ENCODE measurements at places on chromosomes 2 and 18.

- DNase-seq, result no peak
These were observed at the start of gene ATOH8 for GRCh38 chr2:85753525-85754312. Gene ATOH8, plus strand, starts transcription at chr2:85753991. Its CDS starts 199 bp downstream, at chr2:85754190.

- no peak for DNase-seq
These were observed 125.5 kb upstream of the REV1 start for GRCh38 chr2:99615247-99615771.

- no peak for DNase-seq
These were observed 184.0 kb downstream of the FIGN start for GRCh38 chr2:163551616-163552373.

- peak; percentile 30 for DNase-seq
These were observed 123.8 kb downstream of the AKAIN1 start for GRCh38 chr18:5073026-5073944.

DNA sequence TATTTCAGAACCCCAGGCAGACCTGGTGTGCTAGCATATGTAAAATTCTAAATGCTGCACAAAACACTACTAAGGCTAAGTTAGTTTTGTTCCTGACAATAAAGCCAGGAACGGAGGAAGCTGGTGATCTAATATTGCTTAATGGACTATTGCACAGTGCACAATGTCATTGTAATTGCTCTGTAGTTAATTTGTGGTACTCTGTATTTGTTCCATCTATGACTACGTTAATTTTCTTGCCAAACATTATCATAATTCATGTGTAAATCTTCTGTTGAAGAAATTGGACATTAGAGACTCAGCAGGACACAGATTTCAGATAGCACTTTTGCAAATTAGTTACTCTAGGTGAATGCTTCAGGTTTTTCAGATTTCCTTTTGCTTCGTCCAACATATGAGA, 232.3 kb downstream of the RIT2 start:
- DNase-seq, result no peak

DNA sequence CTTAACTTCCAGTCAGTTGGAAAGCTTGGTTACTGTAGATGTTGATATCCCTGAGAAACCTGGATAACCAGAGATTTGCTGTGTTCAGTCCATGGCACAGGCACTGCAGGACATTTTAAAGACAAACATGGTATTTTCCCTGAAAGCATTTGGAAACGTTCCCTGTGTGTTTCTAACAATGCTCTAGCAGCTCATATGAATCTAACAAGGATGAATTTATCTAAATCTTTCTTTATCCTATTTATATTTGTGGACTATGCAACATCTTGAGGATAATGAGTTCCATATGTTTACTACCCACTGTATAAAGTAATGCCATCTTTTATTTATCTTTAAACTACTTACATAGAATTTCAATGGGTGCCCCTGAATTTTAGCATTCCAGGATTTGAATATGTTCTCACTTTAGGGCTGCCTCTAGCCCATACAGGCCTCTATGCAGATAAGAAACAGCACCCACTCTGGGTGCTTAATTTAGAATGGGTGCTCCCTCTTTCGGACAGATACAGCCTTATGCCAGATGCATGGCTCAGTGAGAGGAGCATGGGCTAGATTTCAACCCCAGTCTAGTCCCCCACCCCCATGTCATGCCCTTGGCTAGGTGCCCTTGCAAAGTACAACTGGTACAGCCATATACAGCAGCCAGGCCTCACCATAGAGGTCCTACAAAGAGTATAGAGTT, 50.6 kb upstream of the NEMP2 start:
- no peak for DNase-seq

- no peak for DNase-seq
These were observed 9.9 kb upstream of the SLC66A3 start for GRCh38 chr2:11145350-11145749.

- DNase-seq, result no peak
These were observed 40.3 kb downstream of the NRXN1 start for GRCh38 chr2:50991602-50992001.

DNA sequence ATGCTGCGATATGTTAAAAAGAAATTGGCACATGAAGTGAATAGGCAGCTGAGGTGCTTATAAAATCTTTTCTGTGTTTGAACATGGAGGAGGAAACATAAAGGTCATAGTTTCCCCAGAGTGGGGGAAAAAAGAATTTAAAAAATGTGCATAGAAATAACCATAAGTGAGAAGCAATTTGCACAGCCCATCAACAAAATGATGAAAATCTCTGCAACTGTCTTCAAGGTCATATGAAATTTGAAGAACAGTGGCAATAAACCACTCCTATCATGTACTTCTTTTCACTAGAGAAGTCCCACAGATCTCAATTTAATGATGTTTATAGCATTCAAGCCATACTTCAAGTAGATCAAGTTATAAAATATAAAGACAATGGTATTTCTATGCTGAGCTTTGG, 46.7 kb upstream of the ZNF804A start:
- DNase-seq, result no peak

- DNase-seq, result no peak
These were observed 49.8 kb upstream of the ZBTB7C start for GRCh38 chr18:48459016-48459415.

DNA sequence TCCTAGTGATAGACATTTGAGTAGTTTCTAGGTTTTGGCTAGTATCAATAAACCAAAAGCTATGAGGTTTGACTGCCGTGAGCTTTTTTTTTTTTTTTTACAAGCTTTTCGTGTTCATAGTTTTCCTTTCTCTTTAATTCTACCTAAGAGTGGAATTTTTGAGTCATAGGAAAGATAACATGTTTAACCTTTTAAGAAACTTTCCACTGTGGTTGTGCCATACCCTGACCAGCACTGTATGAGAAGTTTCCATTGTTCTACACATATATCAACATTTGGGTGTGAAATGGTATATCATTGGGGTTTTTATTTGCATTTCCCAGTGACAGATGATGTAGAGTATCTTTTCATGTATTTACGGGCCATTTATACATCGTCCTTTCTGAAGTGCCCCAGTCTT, 31.7 kb downstream of the UBE2F start:
- DNase-seq, result peak; percentile 55

DNA sequence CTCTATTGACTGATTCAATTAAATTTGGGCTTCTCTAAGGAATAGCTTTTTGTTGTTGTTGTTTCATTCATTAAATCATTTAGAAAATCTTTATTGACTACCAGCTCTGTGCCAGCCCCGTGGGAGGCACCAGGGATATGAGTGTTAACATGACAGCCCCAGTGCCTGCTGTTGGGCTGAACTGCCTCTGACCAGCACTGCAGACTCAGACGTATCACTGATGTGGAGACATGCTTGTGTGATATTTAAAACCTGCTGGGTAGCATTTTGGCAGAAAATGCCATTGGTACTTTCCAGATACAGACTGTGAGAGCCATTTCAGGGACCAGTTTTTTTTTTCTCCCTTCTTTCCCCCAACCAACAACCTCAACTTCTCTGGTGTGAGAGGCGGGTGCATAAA, 38.6 kb upstream of the KCNF1 start:
- DNase-seq, result no peak

DNA sequence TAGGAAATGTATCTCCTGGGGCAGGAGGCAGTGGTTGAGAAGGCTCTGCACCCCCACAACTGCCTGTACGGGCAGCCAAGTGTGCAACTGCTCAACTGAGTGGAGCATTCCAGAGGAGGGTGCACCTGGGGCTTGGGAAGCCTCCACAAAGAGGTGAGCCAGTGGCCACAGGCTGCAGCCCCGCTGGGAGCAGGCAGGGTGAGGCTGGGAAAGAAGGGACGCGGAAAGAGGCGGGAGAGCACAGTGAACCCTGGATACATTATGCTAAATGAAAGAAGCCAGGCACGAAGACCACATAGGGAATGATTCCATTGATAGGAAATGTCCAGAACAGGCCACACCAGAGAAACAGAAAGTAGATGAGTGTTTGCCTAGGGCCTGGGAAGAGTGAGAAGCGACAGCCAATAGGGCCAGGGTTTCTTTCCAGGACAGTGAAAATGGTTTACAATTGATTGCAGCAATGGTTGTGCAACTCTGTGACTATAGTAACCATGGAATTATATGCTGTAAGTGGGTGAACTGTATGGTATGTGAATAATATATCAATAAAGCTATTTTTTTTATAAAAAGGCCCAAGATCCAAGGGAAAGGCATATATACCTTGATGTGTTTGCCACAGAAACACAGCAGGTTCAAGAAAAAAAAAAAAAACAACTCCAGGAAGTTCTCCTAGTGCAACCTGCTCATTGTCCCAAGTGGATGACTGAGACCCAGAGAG, 82.4 kb downstream of the DDX1 start:
- DNase-seq, result no peak

DNA sequence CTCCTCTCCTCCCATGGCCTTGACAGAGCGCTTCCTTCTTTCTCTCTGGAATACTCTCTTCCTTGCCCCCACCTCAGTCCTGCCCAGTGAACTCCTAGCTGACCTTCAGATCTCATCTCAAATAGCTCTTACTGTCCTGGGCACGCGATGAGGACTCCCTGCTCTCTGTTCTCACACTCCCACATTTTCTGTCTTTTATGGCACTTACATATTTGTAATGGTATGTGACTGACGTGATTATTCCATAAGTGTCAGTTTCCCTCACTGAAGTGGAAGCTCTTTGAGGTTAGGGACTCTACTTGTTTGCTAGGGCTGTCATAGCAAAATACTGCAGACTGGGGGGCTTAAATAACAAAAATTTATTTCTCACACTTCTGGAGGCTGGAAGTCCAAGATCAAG, 1.7 kb upstream of the DYSF start:
- no peak for DNase-seq

- DNase-seq, result no peak
These were observed 390.3 kb upstream of the GALNT5 start for GRCh38 chr2:156867201-156867600.

DNA sequence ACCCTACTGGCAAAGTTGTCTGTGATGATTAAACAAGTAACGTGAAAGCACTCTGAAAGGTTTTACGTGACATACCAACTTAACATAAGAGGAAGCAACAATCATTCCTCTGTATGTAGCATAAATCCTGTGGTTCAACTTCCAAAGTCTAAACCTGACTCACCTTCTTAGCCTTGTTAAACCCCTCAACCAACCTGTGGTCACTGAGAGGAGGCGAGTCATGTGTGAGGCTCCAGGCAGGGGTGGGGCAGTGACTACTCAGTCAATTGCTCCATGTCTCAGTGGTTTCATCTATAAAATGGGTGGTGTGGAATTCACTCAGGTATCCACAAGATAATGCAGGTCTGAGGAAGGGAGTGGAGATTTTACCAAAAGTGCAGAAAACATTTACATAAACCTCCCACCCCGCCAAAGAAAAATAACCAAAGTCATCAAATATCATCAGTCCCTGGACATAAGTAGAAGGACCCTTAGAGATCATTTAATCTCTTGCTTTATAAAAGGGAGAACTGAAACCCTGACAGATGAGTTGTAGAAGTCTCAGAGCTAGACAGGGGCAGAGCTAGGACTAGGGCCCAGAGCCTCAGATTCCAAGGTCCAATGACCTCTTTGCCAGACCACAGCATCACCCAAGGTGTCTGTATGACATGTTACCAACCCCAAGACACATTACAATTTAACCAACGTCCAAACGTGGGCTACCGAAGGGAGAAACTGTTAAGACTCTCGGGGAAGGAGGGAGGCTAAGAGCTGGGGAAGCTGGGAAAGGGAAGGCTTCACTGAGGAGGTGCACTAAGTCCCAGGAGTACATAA, 3.7 kb upstream of the PCBP1 start:
- peak; percentile 74 for DNase-seq

DNA sequence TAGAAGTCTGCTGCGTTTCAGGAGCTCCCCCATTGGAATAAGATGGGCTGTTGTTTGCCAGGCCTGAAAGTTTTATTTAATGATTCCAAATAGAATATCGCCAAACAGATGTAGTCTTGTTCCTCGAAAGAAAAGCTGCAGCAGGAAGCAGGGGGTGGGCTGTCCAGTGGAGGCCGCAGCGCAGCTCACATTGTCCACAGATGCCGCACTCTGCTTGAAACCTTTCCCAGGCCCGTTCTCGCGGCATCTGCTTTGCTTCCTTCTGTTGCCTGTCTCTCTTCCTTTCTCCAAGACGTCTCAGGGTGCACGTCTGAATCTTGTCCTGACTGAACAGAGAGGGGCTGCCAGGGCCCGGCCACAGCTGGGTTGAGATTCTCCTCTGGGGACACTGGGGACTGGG, 12.4 kb upstream of the IGFBP2 start:
- DNase-seq, result no peak

- DNase-seq, result no peak
These were observed 8.7 kb upstream of the TGIF1 start for GRCh38 chr18:3441290-3441689.

DNA sequence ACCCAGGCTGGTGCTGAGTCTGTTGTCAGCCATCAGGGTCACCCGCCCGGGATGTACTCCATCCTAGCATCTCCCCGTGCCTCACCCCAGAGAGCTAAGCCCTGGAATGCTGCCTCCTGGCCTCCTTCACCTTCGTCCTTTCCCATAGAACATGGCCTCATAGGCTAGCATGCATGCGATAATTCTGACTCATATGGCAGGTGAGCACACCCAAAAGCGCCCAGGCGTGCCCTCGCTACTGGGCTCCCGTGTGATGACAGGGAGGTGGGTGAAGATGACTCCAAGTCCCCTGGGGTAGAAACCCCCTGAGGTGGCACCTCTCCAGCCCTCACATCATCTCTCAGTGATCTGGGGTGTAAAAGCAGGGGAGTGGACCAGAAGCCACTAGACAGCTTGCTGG, 7.3 kb downstream of the SPR start:
- DNase-seq, result no peak

- no peak for DNase-seq
These were observed 11.3 kb upstream of the VRK2 start for GRCh38 chr2:58035352-58035751.

DNA sequence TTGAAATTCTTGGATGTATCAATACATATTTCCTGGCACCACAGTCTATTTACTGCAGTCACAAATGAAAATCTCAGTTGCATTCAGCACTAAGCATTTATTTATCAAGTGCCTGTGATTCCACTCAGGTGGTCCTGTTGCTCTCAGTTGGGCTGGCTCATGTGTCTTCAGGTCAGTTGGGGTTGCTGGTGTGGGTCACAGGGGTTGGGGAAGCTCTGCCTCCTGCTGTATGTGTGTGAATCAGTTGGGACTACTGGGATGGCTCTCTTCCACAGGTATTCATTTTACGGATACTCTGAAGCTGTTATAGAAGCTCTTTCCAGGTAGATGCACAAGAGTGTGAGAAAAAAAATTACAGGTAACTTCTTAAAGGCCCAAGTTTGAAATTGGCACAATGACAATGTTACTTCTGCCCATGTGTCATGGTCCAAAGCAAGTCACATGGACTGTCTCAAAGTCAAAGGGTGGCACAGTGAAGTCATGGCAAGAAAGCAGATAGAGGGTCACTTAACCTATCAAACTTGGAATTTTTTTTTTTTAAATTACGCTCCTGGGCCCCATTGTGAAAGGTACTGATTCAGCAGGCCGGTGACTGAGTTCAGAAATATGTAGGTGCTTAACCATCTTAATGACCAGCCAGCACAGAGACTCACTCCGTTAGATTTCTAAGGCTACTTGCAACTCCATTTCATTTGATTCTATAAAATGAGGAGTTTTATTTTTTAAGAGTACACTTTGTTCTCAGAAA, 249.2 kb upstream of the GCFC2 start:
- no peak for DNase-seq

GRCh38 chr2:2568411-2568810, 237.3 kb upstream of the MYT1L start:
- no peak for DNase-seq

GRCh38 chr2:133774654-133775015, 206.4 kb upstream of the NCKAP5 start:
- DNase-seq, result no peak

- no peak for DNase-seq
These were observed 13.6 kb upstream of the RTN4 start for GRCh38 chr2:55063713-55064323.

- no peak for DNase-seq
These were observed 196.0 kb downstream of the TMEM163 start for GRCh38 chr2:134522496-134523455.
